D341Med (cell line): ENCODE measurements at places on chromosomes 7 and 10.

GRCh38 chr10:18202680-18203460 is 62.6 kb downstream of the CACNB2 start:
- DNase-seq = no peak

DNA sequence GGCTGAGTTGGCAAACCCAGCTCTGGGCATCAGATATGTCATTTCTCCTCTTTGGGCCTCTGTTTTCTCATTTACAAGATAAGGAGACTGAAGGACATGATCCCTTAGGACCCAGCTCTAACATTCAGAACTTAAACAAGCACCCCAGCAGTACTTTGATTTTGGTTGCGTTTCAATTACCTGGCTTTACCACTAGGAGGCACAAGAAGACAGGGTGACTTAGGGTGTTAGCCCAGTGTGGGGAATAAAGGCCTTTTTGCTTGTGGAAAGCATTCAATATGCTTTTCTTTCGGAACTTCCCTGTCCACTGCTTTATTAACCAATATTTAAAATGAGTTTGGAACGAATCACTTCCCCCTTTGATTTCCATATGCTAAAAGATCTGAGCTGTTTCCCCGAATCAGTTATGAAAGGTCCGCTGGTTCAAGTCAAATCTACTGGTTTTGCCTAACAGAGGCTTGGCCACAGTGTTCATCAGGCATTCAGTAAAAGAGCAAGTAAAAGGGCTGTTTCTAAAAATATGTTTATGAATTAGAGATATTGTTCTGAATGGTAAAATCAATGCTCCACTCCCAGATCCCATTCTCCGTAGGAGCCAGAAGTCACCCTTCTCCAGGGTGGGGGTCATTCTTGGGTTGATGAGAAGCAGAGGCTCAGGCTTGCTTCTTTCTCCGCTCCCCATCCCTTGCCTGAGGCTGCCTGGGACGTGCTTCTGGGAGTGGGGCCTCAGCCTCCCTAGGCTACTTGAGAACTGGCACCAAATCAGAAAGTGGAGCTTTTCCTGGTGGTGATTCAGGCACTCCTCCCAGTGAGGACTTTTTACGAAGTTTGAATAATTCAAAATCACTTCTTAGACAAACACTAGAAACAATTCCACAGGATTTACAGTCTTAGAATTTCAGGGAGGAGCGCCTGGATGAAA is 105.5 kb downstream of the MYOF start:
- peak; percentile 67 for DNase-seq

GRCh38 chr10:71084061-71084817 is 128.1 kb upstream of the UNC5B start:
- DNase-seq = peak; percentile 40

DNA sequence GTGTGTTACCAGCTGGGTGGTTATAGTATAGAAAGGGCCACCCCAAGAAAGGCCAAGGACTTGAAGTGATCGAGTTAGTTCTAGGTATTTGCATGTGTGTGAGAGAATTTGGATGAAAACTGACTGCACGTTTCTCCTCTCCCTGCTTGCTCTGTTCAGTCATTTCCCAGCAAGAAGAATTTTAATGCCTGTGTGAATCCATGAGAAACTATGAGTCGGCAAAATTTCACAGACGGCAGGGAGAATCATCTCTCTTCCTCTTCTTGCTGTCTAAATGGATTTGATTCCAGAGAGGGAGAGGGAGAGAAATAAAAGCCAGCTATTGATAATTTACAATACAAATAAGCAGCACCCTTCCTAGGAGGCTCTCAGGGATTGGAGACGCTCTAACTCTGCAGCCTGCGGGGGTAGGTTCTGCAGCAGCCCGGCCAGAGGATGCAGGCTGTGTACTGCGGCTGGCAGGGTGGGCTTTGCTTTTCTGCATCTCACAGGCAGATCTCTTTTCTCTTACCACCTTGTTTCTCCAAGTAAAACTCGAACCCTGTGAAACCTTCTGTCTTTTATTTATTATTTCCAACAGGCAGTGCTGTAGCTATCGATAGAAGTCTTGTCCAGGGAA is 183.6 kb downstream of the TCF7L2 start:
- no peak for DNase-seq

- DNase-seq = peak; percentile 8
Observed at GRCh38 chr10:86970162-86970981, 2.1 kb downstream of the ADIRF start.

DNA sequence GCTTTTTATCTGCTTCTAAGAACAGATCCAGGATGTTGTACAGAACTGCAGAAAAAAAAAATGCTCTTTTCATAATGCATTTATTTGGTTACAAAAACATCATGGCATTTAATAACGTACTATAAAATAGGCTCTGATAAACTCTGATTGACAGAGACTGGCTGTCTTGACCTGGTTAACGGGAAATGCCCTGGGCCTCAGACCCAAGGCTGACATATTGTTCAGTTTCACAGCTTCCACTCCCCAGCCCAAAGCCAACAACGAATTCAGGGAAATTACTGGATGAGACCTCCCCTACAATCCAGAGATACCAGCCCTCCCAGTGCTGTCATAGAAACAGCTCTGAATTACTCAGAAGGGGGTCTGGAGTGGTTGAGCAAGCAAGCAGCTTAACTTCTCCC is 260.1 kb downstream of the CREB5 start:
- DNase-seq = no peak

DNA sequence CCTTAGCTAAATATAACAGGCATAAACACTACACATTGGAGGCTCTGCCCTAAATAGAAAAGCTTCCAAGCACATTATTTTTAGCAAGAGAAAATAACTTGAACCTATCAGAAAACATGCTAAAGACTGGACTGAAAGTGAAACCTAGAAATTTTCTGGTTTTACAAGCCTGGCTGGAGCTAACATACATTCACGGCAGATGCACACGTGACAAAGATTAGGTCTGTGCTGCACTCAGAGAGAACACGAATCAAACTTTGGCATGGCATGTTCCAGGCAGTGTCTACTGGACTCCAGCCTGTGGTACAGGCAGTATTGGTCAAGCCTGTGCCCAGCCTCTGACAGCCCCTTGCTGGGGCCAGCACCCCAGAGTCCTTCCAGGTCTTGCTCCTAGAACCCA is 94.1 kb upstream of the PCBD1 start:
- DNase-seq = no peak

DNA sequence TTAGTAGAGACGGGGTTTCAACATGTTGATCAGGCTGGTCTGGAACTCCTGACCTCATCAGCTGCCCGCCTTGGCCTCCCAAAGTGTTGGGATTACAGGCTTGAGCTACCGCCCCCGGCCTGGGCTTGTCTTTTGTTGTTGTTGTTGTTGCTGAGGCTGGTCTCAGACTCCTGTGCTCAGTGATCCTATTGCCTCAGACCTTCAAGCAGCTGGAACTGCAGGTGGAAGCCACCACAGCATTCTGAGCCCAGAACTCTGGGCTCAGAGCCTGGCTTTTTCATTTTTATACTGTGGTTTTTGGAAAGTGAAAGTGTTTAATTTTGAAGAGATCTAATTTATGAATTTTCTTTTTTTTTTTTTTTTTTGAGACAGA is 16.2 kb upstream of the DNAJB6 start:
- no peak for DNase-seq

- DNase-seq = no peak
Observed at GRCh38 chr10:93225938-93226337, 152.2 kb downstream of the CYP26A1 start.

- no peak for DNase-seq
Observed at GRCh38 chr10:83724471-83725241, 414.7 kb upstream of the GHITM start.

- DNase-seq = no peak
Observed at GRCh38 chr7:104883248-104883717, 130.7 kb upstream of the KMT2E start.

GRCh38 chr7:18087687-18088078 is 60.0 kb upstream of the PRPS1L1 start:
- DNase-seq = peak; percentile 31
